ENCODE measurements at places on chromosomes 2 and 18.
A peak's percentile ranks its signal among the peaks of the same experiment; 100 is the strongest.

DNA sequence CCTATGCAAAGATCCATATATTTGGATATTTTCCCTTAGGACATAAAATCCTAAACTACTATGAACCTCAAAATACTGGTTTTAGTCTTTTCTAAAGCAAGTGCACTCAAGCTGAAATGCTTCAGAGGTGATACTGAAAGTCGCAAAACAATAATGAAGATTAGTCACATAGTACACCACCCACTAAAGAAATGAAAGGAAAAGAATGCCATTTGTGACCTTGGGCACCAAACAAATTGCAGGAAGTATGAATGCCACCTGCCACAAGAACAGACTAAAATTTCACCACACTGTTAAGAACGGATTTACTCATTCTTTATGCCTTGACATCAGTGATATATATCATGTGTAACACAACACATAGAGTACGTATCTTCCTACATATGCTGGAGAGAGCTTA lies 161.5 kb downstream of the ZNF521 start:
- no peak for DNase-seq
- H3K4me3 ChIP-seq: no peak overlapping the region
- H3K36me3 ChIP-seq: peaks cover 2% of the 10 kb centered on the region
- H3K4me1 ChIP-seq: no peaks in the 10 kb centered on the region
- no peaks in the 10 kb centered on the region for H3K27me3 ChIP-seq

- no peaks in the 10 kb centered on the region for H3K27me3 ChIP-seq
- H3K36me3 ChIP-seq: no peaks in the 10 kb centered on the region
- H3K4me1 ChIP-seq: peaks cover 2% of the 10 kb centered on the region
- H3K27ac ChIP-seq: no peak overlapping the region
Measured at GRCh38 chr2:113894156-113894743, 4.4 kb downstream of the ACTR3 start.

GRCh38 chr2:24209389-24210105 lies 34.7 kb downstream of the FAM228A start:
- H3K4me3 ChIP-seq: no peak overlapping the region
- H3K27ac ChIP-seq: no peak overlapping the region
- H3K4me1 ChIP-seq: no peaks in the 10 kb centered on the region
- DNase-seq: no peak
- H3K36me3 ChIP-seq: peaks cover 32% of the 10 kb centered on the region

DNA sequence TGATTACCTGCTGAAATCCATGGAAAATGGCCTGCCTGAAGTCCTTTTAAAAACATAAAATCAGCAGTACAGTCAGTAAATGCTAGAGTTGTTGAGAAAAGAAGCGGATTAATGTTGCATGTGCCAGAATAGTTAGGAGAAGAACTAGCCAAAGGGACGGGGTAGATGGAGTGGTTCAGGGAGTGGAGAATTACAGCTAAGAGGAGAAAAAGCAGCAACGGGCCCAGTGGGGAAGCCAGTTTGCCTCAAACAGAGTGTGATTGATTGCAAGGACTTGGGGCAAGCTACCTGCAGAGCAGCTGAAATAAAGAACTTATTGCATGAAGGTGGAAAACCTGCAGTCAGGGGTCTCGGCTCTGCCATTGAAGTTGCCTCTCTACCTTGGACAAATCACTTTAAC lies 79.1 kb downstream of the NRP2 start:
- no peak for DNase-seq
- peaks cover 7% of the 10 kb centered on the region for H3K4me1 ChIP-seq
- H3K27me3 ChIP-seq: no peaks in the 10 kb centered on the region
- no peak overlapping the region for H3K27ac ChIP-seq
- no peak overlapping the region for H3K4me3 ChIP-seq

DNA sequence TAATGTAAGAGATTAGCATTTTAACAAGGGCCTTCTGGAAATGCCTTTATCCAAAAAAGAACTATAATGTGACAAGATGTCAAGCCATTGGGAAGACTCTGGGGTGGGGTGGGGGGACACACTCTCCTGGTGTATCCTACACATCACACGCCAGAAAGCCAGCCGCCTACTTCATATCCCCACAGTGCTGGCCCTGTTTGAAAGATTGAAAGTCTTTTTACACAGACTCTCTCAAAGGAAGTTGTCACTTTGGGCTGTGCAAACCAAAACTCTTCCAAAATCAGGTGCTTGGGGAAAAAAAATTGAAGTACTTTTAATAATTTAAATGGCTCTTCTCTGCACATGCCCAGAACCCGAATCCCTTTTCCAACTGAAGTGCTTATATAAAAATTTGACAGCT lies 666.7 kb downstream of the BCL11A start:
- no peaks in the 10 kb centered on the region for H3K27me3 ChIP-seq
- no peaks in the 10 kb centered on the region for H3K36me3 ChIP-seq
- DNase-seq: no peak
- no peak overlapping the region for H3K27ac ChIP-seq

GRCh38 chr2:162060532-162060931 lies 13.5 kb downstream of the DPP4 start:
- H3K4me3 ChIP-seq: no peak overlapping the region
- H3K36me3 ChIP-seq: peaks cover 2% of the 10 kb centered on the region
- no peak overlapping the region for H3K27ac ChIP-seq
- no peaks in the 10 kb centered on the region for H3K27me3 ChIP-seq
- peaks cover 3% of the 10 kb centered on the region for H3K4me1 ChIP-seq

DNA sequence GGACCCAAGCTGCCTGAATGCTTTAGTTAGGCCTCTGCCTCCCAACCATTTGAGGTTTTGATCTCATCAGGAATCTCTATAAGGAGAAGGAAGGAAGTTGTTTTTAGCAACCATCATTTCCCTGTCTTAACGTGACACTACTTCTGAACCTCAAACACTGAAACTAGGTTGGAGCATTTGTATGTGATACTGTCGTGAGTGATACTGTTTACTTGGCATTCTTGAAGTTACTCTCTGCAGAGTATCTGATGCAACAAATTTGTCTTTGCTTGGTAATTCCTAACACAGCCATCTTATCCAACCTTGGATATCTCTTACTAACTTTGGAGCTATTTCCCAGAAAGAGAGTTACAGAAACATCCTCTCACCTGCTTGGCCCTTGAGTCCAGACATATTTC lies 22.1 kb downstream of the TTLL4 start:
- H3K4me3 ChIP-seq: no peak overlapping the region
- H3K4me1 ChIP-seq: no peaks in the 10 kb centered on the region
- no peak overlapping the region for H3K27ac ChIP-seq

DNA sequence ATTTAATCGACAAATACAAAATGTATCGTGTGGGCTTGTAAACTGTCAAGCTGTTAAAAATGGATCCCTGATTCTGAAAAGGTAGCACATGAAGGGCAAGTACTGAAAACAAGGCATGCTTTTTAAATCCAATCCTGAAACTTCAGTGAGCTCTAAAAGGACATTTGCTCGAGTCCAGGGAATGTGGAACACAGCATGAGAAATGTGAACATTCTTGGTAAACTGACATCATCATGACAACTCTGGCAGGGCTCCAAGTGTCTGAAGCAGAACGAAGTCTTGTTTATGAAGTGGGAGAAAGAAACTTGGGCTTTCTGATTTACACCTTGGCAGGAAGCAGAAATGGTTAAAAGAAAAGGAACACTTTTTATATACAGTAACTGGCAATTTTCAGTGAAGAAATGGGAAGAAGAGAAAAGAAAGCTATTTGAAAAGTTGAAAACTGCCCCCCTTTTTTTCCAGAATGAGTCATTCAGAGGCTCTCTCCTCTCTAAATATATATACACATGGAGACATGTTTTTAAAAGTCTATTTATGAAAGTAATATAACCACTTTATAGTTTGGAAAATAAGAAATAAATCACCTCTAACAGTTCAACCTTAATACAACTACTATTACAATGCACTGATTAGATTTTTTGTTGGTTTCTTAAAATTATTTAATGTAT lies 120.8 kb downstream of the GAREM1 start:
- H3K4me3 ChIP-seq: no peak overlapping the region
- H3K27me3 ChIP-seq: no peaks in the 10 kb centered on the region
- no peaks in the 10 kb centered on the region for H3K36me3 ChIP-seq
- H3K27ac ChIP-seq: peak overlapping the region; percentile 88

- H3K27me3 ChIP-seq: no peaks in the 10 kb centered on the region
- H3K27ac ChIP-seq: no peak overlapping the region
- no peaks in the 10 kb centered on the region for H3K36me3 ChIP-seq
- no peak for DNase-seq
Measured at GRCh38 chr2:238585836-238586821, 159.4 kb downstream of the ASB1 start.

- H3K4me3 ChIP-seq: no peak overlapping the region
- H3K27me3 ChIP-seq: no peaks in the 10 kb centered on the region
- no peak for DNase-seq
- peaks cover 58% of the 10 kb centered on the region for H3K36me3 ChIP-seq
- H3K4me1 ChIP-seq: peaks cover 68% of the 10 kb centered on the region
Measured at GRCh38 chr18:48940854-48941611, 9.7 kb downstream of the SMAD7 start.

Data from trophoblast cell (in vitro differentiated cells and primary cell).